ENCODE measurements at places on chromosomes 6 and 20.

- no peak for DNase-seq
These were observed 5.4 kb upstream of the PRDM1 start for GRCh38 chr6:106080763-106081095.

GRCh38 chr6:53828966-53829697 is 34.3 kb downstream of the LRRC1 start:
- no peak for DNase-seq

DNA sequence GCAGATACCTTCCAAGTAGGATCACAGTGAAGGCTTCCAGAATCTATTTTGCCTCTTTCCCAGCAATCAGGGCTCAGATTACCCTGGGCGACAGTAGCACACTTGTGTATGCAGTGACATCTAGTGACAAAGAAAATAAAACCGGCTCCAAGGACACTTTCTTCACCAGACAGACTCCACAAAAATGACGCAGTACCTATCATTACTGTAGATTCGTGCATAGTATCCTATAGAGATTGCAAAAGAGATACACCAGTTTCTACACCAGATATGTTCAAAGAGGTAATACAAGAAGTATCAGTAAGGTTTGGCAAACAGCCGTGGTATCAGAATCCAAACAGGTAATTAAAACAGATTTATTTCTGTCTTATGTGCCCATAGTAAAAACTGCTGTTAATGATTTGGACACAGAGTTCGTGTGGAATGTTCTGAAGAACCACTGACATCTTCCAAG is 600.4 kb upstream of the JAG1 start:
- peak; percentile 59 for DNase-seq

DNA sequence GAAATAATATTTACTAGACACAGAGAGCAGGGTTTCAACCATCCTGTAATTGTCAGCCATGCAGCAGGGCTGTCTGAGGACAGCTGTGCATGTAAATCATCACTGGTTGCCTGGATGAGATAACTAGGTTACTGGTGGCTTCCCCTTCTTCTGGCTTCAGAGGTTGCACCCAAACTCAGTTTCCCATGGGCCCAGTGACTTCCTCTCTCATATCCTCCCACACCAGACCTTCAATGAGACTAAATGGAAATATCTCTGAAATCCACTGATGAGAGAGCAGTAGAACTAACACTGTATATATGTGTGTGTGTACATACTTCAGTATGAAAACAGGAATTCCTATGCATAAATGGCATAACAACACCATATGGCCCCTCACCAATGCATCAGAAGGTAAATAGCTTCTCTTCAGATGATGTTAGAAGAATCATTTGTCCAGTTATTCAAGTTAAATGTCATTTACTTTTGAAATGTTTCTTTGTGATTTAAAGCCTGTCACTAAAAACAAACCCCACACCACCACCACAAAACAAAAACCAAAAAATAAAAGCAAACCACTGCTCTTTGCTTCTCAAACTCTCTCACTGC is 51.0 kb upstream of the IL20RA start:
- no peak for DNase-seq

GRCh38 chr20:9253006-9253539 is 184.2 kb downstream of the PLCB4 start:
- no peak for DNase-seq

DNA sequence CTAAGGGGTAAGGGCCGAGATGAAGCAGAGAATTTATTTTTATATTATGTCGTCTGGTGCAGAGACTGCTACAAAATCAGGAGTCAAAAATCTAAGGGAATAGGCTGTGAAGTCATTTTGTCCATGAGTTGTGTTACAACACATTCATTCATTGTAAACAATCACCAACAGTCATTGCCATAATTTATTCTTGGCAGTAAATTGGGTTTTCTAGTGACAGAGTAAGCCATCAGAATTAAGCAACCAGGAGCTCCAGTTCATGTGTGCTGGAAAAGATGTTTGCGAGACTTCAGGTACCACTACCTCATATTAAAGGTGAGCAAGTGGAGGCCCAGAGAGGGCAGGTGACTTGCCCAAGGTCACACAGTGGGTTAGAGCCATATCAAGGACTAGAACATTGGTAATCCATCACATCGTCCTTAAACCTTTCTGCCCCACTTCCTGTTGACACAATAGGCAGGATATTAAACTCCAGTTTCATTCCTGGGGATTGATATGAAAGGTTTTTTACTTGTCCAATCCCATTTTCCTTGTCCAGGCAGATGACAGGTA is 46.0 kb downstream of the E2F3 start:
- no peak for DNase-seq

DNA sequence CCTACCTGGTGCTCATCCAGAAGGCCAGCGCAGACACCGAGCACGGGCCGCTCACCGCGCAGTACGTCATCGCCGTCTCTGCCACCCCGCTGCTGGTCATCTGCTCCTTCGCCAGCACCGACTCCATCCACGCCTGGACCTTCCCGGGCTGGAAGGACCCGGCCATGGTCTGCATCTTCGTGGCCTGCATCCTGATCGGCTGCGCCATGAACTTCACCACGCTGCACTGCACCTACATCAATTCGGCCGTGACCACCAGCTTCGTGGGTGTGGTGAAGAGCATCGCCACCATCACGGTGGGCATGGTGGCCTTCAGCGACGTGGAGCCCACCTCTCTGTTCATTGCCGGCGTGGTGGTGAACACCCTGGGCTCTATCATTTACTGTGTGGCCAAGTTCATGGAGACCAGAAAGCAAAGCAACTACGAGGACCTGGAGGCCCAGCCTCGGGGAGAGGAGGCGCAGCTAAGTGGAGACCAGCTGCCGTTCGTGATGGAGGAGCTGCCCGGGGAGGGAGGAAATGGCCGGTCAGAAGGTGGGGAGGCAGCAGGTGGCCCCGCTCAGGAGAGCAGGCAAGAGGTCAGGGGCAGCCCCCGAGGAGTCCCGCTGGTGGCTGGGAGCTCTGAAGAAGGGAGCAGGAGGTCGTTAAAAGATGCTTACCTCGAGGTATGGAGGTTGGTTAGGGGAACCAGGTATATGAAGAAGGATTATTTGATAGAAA is 2.0 kb downstream of the SLC35D3 start:
- no peak for DNase-seq

- no peak for DNase-seq
These were observed 109.3 kb downstream of the TCP11 start for GRCh38 chr6:35031611-35032529.

DNA sequence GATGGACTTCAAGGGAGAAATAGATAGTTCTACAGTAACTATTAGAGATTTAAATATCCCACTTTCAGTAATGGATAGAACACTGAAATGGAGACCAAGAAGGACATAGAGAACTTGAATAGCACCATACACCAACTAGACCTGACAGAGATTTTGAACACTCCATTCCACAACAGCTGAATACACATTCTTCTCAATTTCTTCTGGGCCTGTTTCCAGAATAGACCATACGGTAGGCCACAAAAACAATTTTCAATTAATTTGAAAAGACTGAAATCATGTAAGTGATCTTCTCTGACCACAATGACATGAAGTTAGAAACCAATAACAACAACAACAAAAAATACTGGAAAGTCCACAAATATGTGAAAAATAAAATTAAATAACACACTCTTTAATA is 979.1 kb upstream of the FLRT3 start:
- no peak for DNase-seq

- no peak for DNase-seq
These were observed 73.0 kb downstream of the RREB1 start for GRCh38 chr6:7180751-7181150.

DNA sequence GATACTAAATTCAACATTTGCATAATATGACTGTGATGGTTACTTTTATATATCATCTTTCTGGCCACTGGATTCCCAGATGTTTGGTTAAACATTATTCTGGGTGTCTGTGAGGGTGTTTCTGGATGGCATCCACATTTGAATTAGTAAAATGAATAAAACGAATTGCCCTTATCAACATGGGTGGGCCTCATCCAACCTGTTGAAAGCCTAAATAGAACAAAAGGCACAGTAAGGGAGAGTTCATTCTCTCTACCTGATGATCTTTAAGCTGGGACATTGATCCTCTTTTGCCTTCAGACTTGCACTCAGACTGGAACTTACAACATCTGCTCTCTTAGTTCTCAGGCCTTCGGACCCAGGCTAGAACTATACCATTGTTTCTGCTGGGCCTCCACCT is 57.6 kb downstream of the CD24 start:
- DNase-seq, result no peak

GRCh38 chr6:129312880-129313279 is 397.1 kb downstream of the ARHGAP18 start:
- DNase-seq, result no peak

- no peak for DNase-seq
These were observed 385.7 kb upstream of the CITED2 start for GRCh38 chr6:139760128-139760527.

GRCh38 chr6:131258816-131259476 is 123.7 kb downstream of the AKAP7 start:
- peak; percentile 58 for DNase-seq

- no peak for DNase-seq
These were observed 64.1 kb upstream of the BEND6 start for GRCh38 chr6:56890683-56891429.

GRCh38 chr6:130575971-130576370 is 210.2 kb downstream of the TMEM200A start:
- DNase-seq, result no peak

- DNase-seq, result no peak
These were observed 43.1 kb downstream of the ALDH5A1 start for GRCh38 chr6:24537771-24538385.

DNA sequence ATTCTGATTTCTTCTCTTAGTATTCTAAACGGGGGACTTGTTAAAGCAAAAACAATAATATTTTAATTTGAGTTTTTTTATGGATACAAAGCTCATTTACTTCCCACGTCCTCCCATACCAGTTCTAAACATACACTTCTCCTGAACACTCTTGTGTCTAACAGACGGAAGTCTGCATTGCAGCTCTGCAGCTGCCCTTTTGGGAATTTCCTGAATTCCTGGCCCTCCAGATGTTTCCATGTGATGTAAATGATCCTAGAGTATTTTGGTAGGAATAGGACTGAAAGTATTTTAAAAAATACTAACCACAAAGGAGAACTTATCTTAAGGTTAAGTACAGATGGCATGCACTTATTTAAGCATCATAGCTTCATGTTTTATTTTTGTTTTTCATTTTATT is 886.7 kb downstream of the TBC1D32 start:
- no peak for DNase-seq

DNA sequence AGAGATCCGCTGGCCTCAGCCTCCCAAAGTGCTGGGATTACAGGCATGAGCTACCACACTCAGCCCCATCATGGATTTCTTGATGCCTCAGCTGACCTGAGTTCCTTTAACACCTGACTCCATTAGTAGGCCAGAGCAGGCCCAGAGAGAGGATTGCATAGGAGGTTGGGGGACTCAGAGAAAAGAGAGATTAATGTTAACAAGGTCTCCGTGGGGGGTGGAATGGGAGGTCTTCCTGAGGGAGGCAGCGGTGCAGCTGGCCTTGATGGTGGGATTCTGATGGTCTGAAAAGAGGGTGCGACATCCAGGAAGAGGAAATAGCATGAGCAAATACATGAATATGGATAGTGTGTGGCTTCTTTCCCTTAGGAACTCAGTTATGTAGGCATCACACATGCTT is 9.9 kb downstream of the SGK2 start:
- DNase-seq, result no peak

GRCh38 chr6:90691823-90692222 is 105.0 kb upstream of the MAP3K7 start:
- no peak for DNase-seq

DNA sequence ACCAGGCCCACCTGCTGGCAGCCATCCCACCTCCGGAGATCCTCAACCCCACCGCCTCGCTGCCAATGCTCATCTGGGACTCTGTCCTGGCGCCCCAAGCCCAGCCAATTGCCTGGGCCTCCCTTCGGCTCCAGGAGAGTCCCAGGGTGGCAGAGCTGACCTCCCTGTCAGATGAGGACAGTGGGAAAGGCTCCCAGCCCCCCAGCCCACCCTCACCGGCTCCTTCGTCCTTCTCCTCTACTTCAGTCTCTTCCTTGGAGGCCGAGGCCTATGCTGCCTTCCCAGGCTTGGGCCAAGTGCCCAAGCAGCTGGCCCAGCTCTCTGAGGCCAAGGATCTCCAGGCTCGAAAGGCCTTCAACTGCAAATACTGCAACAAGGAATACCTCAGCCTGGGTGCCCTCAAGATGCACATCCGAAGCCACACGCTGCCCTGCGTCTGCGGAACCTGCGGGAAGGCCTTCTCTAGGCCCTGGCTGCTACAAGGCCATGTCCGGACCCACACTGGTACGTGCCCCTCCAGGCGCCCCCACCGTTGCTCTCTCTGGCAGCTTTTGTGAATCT is 1.1 kb downstream of the SNAI1 start:
- no peak for DNase-seq

DNA sequence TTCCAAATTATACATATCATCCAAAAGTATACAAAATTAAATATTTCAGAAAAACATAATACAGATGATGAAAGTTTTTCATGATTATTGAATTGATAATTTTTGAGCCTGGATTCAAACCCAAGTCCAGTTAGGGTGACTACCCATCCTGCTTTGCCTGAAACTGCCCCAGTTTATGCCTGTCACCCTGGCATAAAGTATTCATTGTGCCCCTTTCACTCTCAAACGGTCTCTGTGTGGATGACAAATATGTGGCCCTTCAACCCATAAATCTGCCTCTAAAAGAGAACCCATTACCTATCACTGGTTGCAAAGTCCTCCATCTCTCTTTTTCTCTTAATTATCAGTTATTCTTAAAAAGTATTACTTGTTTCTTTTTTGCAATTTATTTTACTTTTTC is 553.7 kb upstream of the JARID2 start:
- DNase-seq, result no peak

DNA sequence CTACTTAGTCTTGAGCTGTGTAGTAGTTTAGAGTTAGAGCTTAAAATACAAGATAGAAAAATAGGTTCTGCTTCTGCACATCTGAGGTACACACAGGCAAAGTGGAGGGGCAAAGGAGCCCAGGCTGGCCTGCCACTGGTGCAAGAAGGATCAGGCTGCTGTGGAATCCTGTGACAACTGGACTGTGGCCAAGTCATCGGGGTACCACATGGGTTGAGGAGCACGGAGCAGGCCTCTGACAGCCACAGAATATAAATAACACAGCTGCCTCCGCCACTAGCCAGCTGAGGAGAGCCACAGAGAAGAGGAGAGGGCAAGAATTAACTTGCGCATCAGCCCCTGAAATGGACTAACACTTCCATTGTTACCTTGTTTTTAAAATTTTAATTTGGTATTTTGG is 206.0 kb upstream of the MARCKS start:
- no peak for DNase-seq

DNA sequence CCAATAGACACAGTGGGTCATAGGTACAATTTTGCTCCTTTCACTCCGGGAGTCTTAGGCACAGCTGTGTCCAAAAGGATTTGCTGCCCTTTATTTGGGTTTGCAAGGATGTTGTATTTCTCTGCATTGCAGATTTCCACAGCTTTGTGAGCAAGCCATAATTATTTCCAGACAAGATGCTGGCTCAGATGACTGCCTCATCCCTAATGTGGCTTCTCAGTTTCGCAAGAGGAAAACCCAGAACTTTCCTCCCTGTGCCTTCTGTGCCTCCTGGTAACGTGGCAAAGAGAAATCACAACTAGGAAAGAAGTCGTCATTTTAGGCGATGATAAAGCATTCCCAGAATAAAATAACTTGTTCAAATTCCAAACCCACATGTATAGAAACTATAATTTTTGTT is 33.7 kb downstream of the FAM50B start:
- no peak for DNase-seq
